ENCODE measurements at places on chromosomes 7 and 10. TPM values are rescaled to one million over a fixed set of nuclear protein-coding genes. Genes with fewer than 3 reads are reported as not detected.

PLXDC2 gene
- 40.4 TPM for polyA plus RNA-seq

ANKRD7 gene
- 0.34 TPM for polyA plus RNA-seq

FAM25A gene
- not detected for polyA plus RNA-seq

NUP205 gene
- 15.3 TPM for polyA plus RNA-seq

CDC123 gene
- polyA plus RNA-seq: 92.3 TPM

MYH16 gene
- not detected for polyA plus RNA-seq

APBB1IP gene
- polyA plus RNA-seq: 1.8 TPM
